NCI-H2029 (cell line): ENCODE measurements at places on chromosomes 7 and 10.
A peak's percentile ranks its signal among the peaks of the same experiment; 100 is the strongest.

- no peak for DNase-seq
Measured at GRCh38 chr7:139619367-139619657, 95.8 kb downstream of the CLEC2L start.

- DNase-seq: peak; percentile 34
Measured at GRCh38 chr10:50577681-50578350, 45.9 kb downstream of the SGMS1 start.

DNA sequence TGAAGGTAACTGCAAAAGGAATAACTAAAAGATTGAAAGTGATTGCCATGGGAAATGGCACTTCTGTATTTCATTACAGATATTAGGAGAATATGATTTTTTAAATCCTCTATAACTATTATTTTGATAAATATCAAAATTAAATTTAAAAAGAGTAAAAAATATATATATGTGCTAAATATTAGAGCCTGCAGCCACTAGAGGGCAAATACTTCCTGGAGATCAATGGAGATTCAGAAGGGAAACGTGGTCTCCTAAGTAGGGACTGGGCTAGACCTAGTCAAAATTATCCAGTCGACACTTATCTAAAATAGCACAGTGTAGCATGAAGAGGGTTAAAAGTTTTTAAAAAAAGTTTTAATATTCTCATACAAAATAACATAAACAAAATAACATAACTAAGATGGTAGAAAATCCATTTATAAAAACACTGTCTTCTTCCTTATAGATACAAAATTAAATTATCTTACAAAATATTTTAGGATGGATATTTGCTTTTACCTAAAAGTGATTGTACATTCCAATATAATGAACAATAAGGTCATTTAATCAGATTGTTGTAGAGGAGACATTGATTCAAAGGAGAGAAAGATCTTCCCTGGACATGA is 434.3 kb downstream of the MDFIC start:
- DNase-seq: no peak

- DNase-seq: no peak
Measured at GRCh38 chr7:122402235-122402634, 97.7 kb upstream of the FEZF1 start.

GRCh38 chr7:155090684-155091083 is 20.6 kb downstream of the HTR5A start:
- no peak for DNase-seq

DNA sequence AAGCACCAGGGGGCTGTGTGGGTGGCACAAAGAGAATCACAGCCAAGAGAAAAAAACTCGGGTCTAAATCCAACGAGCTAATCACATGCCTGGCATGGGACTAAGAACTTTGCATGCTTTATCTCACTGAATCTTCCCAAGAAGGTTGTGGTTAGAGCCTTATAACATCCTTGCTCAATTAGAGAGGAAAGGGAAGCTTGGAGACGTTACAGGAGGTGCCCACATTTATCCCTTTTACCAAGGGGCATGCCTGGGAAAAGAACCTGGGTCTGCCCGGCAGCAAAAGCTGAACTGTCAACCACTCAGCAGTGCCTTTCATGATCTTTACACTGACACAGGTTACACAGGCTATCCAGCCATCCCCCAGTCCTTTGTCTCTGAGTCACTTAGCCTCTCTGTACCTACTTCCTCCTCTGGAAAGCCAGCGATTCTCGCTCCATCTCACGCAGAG is 190.1 kb downstream of the PRPF18 start:
- DNase-seq: no peak

- DNase-seq: no peak
Measured at GRCh38 chr10:30467651-30468338, 33.8 kb downstream of the MAP3K8 start.

DNA sequence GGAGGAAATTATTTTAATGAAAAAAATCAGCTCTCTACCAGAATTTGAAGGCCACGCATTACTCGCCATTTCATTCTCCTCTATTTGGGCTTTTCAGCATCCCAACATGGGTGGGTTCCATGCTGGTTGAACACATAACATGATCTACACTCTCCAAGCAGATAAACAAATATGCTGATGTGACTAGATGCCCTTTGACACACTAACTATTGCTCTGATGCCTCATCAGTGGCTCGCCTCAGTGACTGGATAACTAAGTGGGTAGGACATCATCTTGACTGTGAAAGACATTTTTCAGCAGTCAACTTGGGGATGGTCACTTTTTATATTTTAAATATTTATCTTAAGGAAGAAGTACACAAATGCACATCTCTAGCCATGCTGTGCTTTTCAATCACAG is 113.9 kb upstream of the LAMB4 start:
- no peak for DNase-seq

DNA sequence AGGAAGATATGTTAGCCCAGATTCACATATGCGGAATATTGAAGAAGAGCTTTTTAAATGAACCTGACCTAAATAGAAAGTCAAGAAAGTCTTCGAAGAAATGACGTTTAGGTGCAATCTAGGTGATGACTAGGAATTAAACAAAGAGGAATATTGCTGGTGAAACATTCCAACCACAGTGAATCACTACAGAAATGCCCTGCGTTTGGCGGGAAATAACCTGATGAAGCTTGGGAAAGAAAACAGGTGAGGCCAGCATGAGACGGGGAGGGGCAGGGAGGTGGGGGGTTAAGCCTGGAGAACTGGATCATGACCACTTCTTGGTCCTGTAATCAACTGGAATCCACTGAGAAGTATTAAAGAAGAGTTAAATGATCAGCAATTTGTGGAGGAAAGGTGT is 299.4 kb upstream of the VSTM2A start:
- DNase-seq: no peak

- DNase-seq: no peak
Measured at GRCh38 chr10:75450644-75451640, 19.5 kb downstream of the LRMDA start.

- no peak for DNase-seq
Measured at GRCh38 chr7:88276605-88277153, 30.0 kb downstream of the STEAP4 start.

DNA sequence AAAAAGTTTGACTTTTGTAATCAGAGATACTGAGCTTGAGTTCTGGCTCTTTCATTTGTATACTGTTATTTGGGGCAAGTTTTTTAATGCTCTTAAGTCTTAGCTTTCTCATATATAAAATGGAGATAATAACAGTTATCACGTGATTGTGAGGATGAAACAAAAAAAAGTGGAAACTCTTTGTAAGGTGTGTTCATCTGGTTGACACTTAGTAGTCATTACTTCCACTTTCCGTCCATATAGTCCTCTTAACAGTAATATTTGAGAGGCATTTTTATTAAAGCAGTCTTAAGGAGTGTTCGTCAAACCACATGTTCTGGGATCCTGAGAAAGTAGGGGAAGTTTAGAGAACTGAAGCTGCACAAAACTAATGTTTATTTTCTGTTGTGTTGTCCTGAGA is 65.6 kb downstream of the PTEN start:
- DNase-seq: no peak

DNA sequence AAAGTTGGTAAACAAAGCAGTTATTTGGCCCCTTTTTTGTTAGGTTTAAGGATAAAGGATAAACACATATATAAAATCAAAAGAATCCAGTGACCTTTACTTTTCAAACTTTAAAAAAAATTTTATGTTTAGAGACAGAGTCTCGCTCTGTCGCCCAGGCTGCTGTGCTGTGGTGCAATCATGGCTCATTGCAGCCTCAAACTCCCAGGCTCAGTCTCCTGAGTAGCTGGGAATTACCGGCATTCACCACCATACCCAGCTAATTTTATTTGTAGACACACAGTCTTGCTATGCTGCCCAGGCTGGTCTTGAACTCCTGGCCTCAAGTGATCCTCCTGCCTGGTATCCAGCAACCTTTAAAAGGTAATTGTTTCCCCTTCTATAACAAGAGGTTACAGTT is 31.3 kb downstream of the GNA12 start:
- DNase-seq: no peak

DNA sequence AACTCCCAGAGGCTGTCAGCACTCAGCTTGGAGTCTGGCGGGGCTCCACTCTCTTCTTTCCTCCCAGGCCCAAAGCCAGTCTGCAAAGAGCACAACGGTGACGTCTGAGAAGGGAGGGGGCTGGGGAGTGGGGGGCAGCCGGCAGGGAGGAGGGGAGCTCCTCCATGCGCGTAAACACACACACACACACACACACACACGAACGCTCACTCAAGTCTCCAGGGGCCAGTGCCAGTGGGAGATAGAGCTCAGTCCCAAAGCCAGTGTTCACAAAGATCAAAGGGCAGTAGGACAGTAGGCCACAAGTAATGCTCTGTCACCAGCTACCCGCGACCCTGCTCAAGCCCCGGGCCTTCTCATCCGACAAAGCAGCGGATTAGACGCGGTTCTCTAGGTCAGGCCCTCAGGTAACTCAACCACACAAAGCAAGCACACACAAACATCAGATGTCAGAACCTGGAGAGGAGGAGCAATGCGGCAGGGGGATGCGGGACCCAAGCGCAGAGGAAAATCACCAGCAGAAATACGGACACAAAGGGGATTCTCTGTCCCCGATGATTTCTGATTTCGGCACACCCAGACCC is 19.9 kb downstream of the TCAF1 start:
- no peak for DNase-seq

DNA sequence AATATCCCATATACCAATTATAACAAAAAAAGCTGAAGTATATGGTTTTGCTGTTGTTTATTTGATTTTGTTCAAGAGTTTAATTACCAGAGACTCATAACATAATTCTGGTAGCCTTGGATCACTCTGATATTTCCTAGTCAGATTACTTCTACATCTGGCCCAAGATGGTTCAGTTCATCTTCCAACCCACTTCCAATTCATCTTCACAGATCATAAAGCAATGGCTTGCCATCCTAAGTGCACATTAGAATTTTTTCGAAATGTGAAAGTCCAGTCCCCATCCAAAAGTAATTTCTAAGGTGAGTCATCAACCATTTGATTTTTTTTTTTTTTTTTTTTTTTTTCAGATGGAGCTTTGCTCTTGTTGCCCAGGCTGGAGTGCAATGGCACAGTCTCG is 8.0 kb upstream of the HIBADH start:
- no peak for DNase-seq

GRCh38 chr10:101111547-101111946 is 19.6 kb upstream of the TLX1 start:
- DNase-seq: no peak

- no peak for DNase-seq
Measured at GRCh38 chr7:20642166-20642565, 26.7 kb downstream of the ABCB5 start.

DNA sequence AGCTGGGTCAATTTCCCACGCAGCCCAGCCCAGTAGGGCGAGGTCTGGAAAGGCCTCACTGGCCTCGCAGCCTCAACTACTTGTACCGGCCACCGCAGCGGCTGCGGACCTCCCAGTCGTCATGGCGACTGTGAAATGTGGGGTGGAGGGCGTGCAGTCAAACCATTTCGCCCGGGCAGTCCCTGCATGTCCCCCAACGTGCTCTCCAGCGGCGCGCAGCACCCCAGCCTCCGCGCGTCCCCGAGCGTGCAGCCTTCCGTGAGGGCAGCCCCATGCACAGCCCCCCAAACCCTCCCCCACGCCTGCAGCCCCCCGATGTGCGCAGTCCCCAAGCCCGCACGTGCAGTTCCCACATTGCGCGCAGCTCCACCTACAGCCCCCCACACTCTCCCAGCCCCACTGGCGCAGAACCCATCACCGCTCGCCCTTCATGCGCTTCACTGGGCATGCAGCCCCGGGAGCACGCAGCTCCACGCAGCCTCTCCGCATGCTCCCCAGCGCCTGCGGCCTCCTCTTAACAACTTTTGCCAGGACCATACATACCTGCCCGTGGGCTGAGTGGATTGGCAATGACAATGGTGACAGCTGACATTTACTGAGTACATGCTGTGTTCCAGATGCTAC is 34.5 kb upstream of the SFTPD start:
- no peak for DNase-seq

GRCh38 chr10:33215635-33216034 is 118.8 kb downstream of the NRP1 start:
- DNase-seq: no peak

DNA sequence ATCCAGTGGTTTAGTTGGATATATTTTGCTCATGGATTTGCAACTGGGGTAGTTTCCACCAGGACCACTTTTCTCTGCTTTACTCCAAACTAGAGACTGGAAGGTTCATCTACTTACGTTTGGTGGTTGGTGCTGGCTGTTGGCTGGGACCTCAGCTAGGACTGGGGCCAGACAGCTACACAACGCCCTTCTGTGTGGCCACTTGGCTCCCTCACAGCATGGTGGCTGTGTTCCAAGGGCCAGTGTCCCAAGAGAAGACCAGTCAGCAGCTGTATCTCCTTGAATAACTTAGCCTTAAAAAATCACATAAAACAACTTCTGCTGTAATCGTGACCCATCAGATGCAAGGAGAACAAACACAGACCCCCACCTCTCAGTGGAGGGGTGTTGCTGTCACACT is 4.2 kb upstream of the KCNH2 start:
- no peak for DNase-seq

DNA sequence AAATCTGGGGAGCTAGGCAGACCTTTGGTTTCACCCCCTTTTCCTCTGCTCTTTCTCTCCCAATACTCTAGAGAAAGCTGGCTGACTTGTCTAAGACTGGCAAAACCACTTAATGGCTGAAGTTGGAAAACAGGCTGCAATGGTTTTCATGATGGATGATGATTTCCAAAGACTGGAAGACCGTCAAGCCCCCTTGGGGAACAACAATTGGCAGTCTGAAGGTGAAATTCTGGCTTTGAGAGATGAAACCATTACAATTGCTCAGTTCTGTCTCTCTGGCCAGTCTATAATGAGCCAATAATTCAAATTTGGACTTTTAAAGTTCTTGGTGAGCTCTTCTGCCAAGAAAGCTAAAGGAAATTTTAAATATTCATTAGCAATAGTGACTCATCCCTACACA is 680.5 kb downstream of the PARD3 start:
- no peak for DNase-seq

DNA sequence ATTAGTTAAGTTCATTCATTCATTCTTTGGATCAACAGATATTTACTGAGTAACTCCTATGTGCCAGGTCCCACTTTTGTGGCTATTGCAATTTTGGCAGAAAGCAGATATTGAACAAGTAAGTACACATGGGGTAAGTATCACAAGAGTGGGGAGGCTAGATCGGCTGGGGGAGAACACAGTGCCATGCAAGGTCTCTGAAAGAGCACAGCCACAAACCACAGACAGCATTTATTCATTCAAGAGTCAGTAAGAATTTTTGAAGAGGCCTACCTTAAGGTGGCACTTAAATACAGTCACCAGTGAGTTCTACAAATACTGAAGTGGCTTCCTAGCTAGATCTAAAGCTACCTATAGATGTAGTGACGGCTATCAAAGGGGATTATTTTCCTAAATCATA is 304.2 kb downstream of the RNLS start:
- no peak for DNase-seq
